ENCODE measurements at places on chromosomes 11 and 22. TPM values are rescaled to one million over a fixed set of nuclear protein-coding genes. Genes with fewer than 3 reads are reported as not detected.

DNA sequence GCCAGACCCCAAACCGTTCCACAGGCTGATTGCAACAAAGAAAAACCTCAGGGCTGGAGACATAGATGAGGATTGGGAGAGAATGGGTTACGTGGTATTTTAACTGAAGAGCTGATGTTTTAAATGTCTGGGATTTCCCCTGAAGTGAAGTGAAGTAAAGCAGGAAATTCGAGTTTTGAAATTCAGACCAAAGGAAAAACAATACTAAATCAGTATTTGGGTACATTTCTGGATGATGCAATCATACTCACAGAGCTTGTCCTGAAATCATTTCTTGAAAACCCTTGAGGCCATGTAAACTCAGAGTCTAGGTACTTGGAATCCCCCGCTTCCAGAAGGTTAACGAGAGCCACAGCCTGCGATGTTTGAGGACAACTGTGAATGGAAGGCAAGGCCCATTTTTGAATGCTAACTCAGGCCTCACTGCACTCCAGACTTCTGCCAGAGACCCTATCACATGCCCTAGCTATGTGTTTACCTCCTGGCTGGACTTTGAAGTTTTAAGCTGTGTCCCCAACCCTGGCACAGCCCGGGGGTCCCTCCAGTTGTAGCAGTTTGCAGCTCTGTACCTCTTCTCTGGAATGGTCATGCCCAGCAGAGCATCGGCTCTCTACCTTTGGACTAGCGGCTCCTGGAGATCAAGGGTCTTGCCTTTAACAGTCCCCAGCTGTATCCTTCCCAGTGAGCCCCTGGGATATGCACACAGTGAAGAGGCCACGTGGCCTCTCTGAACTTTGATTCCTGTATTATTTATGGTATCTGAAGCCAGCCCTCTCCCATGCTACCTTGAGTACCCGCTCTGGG is 5.4 kb upstream of the FTH1 start:
- no peak for DNase-seq
- no peaks in the 10 kb centered on the region for H3K36me3 ChIP-seq
- peak overlapping the region; percentile 23 for H3K27ac ChIP-seq
- peak overlapping the region; percentile 3 for H3K4me3 ChIP-seq
- peaks cover 12% of the 10 kb centered on the region for H3K4me1 ChIP-seq
- H3K27me3 ChIP-seq = no peaks in the 10 kb centered on the region

DNA sequence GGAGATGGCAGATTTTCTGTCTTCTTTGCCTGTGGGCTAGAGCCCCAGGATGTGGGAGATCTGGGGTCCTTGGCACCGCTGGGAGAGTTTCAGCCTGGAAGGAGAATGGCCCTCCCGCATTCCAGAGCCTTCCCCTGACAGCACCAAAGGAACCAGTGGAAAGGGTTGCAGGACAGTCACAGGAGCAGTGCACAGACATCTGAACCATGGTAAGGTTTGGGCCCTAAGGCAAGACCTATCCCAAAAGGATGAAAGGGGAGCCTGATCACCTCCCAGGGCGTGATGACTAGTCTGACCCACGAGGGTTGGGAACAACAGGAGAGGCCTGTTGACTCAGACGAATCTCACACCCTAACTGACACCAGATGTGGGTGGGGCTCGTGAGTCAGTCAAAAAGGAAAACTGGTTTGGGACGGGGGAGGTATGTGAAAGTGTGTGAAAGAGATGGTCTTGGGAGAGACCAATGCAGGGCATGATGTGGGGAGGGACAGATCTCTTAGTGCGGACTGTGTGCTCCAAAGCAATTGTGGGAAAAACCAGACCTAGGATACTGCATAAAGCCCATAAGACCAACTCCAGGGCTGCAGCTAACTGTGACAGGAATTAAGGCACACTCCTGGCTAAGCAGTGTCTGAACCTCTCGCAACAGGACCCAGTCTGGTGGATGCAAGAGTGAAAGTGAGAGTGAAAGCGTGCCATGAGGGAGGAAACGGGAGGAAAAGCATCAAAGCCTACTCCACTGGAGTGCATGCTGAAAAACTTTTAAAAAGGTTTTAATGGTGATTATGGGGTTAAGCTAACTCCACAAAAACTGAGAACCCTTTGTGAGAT is 39.1 kb upstream of the GLYAT start:
- H3K4me3 ChIP-seq = no peak overlapping the region
- H3K27ac ChIP-seq = no peak overlapping the region
- H3K4me1 ChIP-seq = no peaks in the 10 kb centered on the region
- no peaks in the 10 kb centered on the region for H3K36me3 ChIP-seq
- no peak for DNase-seq

The NXPE2 gene
- not detected for total RNA-seq

DNA sequence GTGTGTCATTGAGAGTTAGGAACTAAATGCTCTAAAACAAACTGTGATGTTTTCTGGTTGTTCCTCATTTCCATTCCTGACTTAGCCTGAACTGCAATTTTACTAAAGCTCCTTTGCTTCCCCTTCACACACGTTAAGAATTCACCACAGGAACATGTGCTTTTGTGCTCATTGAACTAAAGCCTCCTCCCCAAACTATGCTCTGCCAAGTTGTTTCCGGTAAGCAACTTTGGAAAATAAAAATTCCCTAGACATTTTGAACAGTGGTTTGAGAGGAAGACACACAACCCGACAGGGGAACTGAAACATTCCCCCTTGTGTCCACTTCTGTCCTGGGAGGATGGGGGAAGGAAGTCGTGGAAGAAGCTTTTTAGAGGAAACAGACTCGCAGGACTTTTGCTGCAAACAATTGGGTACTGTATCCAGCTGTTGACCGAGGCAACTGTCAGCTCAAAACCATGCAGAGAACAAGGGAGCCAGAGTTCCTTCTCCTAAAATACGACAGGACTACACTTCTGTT is 66.9 kb downstream of the GAB2 start:
- DNase-seq = no peak
- H3K27ac ChIP-seq = no peak overlapping the region

DNA sequence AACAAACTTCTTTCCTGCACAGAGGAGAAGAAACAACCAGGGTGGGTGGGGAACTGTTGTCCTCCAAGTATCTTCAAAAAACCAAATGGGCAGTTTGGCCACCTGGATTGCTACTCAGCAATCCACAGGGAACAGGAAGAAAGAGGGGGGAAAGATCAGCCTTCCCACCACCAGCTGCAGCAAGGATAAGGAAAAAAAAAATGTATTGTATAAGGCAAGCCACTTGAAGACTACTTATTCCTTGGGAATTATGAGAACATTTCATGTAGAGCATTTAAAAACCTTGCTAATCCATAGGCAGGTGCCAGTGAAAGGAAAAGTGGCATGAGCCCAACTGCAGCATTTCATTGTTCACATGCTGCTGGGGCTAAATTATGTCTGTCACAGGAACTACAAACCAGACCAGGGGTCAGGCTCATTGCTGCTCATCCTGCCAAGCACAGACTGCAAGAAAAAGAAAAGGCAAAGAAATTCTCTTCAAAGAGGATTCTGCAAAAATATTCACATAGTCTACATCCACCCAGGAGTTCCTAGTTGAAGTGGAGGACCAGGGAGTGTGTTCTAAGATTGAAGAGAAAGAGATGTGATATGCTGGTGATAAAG is 2.2 kb downstream of the RAB30 start:
- H3K27ac ChIP-seq = no peak overlapping the region
- peaks cover 2% of the 10 kb centered on the region for H3K4me1 ChIP-seq
- H3K27me3 ChIP-seq = no peaks in the 10 kb centered on the region
- peaks cover 11% of the 10 kb centered on the region for H3K36me3 ChIP-seq

GRCh38 chr11:104333977-104334376 is 170.0 kb upstream of the PDGFD start:
- DNase-seq = peak; percentile 43
- no peaks in the 10 kb centered on the region for H3K4me1 ChIP-seq
- no peaks in the 10 kb centered on the region for H3K27me3 ChIP-seq
- H3K27ac ChIP-seq = no peak overlapping the region
- H3K36me3 ChIP-seq = no peaks in the 10 kb centered on the region

GRCh38 chr22:49019737-49020713 is 807.6 kb downstream of the BRD1 start:
- no peak overlapping the region for H3K27ac ChIP-seq
- no peaks in the 10 kb centered on the region for H3K4me1 ChIP-seq
- H3K27me3 ChIP-seq = no peaks in the 10 kb centered on the region
- DNase-seq = peak; percentile 8
- no peaks in the 10 kb centered on the region for H3K36me3 ChIP-seq
- H3K4me3 ChIP-seq = no peak overlapping the region

The C11orf52 gene
- total RNA-seq = 4.0 TPM

The SUSD2 gene
- 3.8 TPM for total RNA-seq

GRCh38 chr22:38077096-38077495 is 6.9 kb downstream of the SLC16A8 start:
- peaks cover 5% of the 10 kb centered on the region for H3K27me3 ChIP-seq
- peaks cover 4% of the 10 kb centered on the region for H3K36me3 ChIP-seq
- DNase-seq = no peak
- no peaks in the 10 kb centered on the region for H3K4me1 ChIP-seq
- no peak overlapping the region for H3K27ac ChIP-seq
- no peak overlapping the region for H3K4me3 ChIP-seq

GRCh38 chr11:3222003-3222855 is 3.6 kb upstream of the MRGPRG start:
- no peak overlapping the region for H3K27ac ChIP-seq
- H3K36me3 ChIP-seq = no peaks in the 10 kb centered on the region
- peak; percentile 26 for DNase-seq

The CCDC188 gene
- not detected for total RNA-seq

The MS4A12 gene
- not detected for total RNA-seq

DNA sequence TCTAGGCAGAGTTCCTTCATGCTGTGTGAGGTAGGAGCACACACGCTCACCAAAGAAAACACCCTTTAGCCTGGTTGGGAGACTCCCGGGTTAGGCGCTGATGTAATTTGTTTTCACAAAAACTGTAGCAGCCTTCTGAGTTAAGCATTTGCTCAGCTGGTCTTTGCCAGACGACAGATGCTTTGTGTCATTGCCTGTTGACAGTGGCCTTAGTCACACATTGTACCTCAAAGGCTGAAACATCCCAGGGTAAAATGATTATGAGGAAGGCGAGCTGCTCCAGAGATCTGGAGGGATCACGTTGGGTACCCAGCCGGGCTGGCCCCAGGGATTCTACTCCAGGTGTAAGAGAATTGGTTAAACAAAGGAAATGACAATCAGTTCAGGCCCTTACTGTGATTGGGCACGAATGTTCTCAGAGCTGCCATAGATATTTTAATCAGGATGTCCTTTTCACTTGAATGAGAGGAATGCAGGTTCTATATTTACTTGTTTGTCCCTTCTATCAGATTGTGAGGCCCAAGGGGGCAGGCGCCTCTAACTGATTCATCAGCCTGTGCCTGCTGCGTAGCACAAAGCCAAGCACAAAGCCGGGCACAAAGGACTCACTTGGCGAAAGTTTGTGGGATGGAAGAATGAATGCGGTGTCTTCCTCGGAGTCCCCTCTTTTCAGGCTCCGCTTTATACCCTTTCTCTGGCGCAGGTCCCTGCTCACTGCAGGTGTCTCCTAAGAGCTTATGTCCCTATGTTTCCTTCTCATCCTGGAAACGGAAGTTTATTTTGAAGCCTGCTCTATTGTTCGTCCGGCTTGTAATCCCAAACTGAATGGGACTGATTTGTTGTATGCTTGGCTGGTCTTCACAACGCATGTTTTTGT is 47.1 kb downstream of the ADM start:
- H3K27ac ChIP-seq = peak overlapping the region; percentile 100
- no peaks in the 10 kb centered on the region for H3K27me3 ChIP-seq
- H3K4me3 ChIP-seq = peak overlapping the region; percentile 59
- H3K36me3 ChIP-seq = peaks cover 20% of the 10 kb centered on the region
- DNase-seq = peak; percentile 97
- H3K4me1 ChIP-seq = peaks cover 14% of the 10 kb centered on the region

DNA sequence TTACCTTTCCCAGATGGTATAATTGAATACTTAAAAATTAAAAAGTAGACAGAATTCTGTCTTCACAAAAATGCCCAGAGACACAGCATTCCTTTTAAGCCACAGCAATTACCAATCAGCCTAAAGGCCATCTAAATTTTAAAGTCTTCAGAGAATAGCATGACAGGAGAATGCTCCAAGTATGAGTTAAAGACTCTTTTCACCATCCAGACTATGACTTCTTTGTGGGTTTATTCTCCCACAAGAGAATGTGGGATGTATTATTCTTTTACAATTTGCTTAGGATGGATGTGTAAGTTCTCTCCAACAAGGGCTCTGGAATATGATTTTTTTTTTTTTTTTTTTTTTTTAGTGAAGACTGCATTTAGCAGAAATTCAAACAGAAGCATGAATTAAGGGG is 249.9 kb downstream of the TTC28 start:
- H3K4me3 ChIP-seq = no peak overlapping the region
- no peaks in the 10 kb centered on the region for H3K36me3 ChIP-seq
- H3K4me1 ChIP-seq = no peaks in the 10 kb centered on the region
- no peak overlapping the region for H3K27ac ChIP-seq

- no peak overlapping the region for H3K27ac ChIP-seq
- H3K4me3 ChIP-seq = no peak overlapping the region
- DNase-seq = no peak
- H3K27me3 ChIP-seq = no peaks in the 10 kb centered on the region
Observed at GRCh38 chr22:37285937-37286336, 3.6 kb downstream of the CYTH4 start.

DNA sequence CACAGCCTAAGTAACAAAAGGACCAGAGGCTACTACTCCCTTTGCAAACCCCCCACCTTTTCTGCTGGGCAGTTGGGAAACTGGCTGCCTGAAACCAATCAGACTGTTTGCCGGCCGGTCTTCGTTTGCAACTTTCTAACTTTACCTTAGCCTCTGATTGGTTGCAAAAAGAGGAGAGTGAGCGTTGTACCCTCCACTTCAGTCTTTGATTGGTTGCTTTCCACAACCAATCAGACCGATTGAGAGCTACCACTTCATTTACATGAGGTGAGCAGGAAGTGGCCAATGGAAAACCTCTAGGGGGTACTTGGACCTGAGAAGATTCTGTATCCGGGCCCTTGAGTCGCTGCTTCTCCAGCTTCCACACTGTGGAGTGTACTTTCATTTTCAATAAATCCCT is 18.8 kb upstream of the CLNS1A start:
- no peaks in the 10 kb centered on the region for H3K36me3 ChIP-seq
- H3K27ac ChIP-seq = no peak overlapping the region
- DNase-seq = peak; percentile 31
- H3K27me3 ChIP-seq = no peaks in the 10 kb centered on the region
- H3K4me1 ChIP-seq = no peaks in the 10 kb centered on the region
- H3K4me3 ChIP-seq = no peak overlapping the region

The GLYATL1 gene
- 2.1 TPM for total RNA-seq

GRCh38 chr11:23320131-23320530 is 459.9 kb upstream of the CCDC179 start:
- no peak overlapping the region for H3K4me3 ChIP-seq
- no peak for DNase-seq

The SAA2 gene
- not detected for total RNA-seq

The P2RX6 gene
- not detected for total RNA-seq

- H3K27me3 ChIP-seq = no peaks in the 10 kb centered on the region
- no peak overlapping the region for H3K4me3 ChIP-seq
- DNase-seq = peak; percentile 81
- H3K27ac ChIP-seq = peak overlapping the region; percentile 55
Observed at GRCh38 chr11:126585774-126586491, 230.4 kb downstream of the ST3GAL4 start.

Measured in H9 (cell line).